ENCODE measurements at places on chromosomes 11 and 22.

DNA sequence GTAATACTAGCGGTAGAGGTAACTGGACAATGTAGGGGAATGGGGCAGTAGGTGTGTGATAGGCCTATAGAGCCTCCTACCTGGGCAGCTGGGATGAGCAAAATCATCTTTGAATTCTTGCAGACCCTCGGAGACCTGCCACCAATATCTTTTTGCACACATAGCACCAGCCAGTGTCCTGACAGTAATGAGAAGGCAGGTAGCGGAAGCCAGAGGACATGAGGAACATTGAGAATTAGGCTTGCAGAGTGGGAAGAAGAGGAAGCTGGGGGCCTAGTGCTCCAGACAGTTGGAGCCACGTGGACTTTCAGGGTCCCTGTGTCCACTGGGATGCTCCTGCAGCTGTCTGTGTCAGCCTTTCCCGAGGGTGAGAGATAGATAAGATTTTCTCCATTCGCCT, 17.2 kb upstream of the SYT13 start:
- no peak for DNase-seq

DNA sequence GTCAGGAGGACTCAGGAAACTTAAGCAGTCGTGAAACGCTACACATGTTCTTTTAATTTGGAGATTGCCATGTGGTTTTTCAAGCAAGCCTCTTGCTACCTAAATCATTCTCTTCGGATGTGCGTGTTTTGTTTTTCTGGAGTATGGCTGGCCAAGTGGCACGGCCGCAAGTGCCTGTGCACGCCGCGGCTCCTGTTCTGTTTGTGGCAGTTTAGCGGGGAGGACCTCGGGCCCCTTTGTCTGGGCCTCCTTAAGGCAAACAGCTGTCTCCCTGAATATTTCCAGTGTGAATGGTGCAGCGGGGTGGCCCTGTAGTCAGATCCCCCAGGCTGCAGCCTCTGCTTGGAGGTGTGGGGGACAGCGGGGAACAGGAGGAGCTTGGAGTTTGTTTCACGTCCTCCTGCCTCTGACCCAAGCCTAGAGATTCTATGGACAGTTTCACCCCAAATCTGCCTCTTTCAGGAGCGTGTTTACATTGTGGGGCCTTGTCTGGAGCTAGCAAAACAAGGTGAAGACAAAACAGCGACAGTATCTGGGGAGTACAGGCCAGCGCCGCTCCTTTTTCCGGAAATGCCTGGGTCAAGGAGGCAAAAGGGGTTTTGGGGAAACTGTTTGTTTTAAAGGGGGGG, 1.3 kb downstream of the LRP5 start:
- DNase-seq, result peak; percentile 52

- no peak for DNase-seq
Observed at GRCh38 chr22:22343581-22344296, 99.2 kb downstream of the VPREB1 start.

DNA sequence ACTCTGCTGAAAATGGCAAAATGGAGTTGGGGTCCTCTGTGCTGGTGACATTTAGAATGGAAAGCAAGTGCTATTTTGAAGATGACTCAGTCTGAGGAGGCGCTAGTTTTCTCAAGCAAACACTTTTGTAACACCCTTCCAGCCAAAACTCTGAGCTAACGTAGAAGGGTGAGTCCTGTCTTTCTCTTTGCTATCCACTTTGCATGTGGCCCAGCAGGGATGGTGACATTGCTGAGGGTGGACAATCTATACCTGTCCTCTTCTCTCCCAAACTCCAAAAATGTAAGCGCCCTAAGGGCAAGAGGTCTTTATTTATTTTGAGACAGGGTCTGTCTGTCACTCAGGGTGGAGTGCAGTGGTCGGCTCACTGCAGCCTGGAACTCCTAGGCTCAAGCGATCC, 3.6 kb upstream of the KAT5 start:
- no peak for DNase-seq

GRCh38 chr11:86156397-86156955, 87.6 kb upstream of the PICALM start:
- DNase-seq, result no peak

DNA sequence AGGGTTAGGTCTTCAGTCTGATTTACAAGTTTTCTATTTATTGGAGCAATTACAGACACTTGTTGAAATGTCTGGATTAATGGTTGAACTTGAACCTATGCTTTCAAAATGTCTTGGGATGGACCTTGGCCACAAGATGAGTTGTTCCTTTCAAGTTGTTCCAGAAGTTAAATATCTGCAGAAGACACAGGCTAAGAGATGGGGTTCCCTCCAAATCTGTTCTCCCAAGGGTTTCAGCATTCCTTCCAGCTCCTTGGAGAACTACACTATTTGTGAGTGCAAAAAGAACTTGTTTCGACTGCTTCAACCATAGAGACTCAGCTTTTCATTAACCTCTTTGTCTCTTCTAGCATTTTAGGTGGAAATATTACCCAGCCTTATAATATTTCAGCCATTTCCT, 189.0 kb upstream of the BLID start:
- DNase-seq, result no peak

DNA sequence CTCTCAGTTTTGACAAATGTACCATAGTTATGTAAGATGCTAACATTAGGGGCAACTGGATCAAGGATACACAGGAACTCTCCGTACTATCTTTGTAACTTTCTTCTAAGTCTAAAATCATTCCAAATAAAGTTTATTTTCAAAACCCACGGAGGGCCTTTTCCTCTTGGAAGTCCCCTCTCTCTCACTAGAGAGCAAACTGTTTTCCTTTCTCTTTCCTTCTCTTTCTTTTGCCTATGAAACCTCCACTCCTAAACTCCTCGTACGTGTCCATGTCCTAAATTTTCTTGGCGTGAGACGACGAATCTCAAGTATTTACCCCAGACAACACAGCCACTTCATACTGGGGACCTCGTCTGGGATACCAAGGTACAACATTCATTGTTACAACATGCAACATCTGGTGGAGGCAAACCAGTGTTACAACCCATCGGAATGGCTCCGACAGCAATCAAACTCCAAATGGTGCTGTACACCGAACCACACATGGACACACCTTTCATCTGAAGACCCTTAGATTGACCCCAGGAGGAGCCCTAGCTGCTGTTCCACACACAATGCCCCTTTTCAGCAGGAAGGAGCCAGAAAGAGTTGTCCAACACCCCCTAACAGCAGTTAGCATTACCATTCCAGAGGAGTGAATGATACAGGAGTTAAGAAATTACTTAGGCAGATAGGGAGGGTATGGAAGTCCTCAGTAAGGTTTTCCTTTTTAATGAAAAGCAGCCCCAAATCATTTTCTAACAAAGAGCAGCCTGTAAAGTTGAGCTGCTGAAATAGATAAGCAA, 108.1 kb downstream of the SGSM3 start:
- no peak for DNase-seq

DNA sequence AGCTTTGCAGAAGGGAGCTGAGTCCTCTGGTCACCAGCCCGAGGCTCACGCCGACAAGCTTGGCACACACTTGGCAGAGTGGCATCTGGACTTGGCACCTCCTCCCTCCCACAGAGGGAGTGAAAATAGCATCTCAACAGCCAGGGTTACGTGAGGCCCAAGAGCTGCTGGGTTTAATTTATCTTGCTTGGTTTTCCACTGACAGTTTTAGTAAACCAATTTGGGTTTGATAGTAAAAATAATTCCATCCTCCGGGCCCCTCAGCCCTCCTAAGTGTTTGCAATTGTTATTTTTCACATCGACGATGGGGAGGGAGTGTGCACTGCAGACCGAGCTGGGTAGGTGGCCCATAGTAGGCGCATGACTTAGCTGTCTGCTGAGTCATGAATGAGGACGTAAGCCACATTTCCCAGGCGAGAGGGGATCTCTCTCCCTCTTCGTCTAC, 107.6 kb upstream of the ASPHD2 start:
- DNase-seq, result peak; percentile 38

- no peak for DNase-seq
Observed at GRCh38 chr22:41368543-41369423, 13.0 kb upstream of the TEF start.

GRCh38 chr11:46361283-46362155, 14.3 kb downstream of the DGKZ start:
- no peak for DNase-seq

GRCh38 chr11:87739261-87739660, 436.0 kb downstream of the RAB38 start:
- DNase-seq, result no peak

- DNase-seq, result no peak
Observed at GRCh38 chr22:46580940-46581537, 39.1 kb upstream of the GRAMD4 start.

GRCh38 chr11:36110668-36111410, 167.0 kb downstream of the LDLRAD3 start:
- DNase-seq, result no peak

DNA sequence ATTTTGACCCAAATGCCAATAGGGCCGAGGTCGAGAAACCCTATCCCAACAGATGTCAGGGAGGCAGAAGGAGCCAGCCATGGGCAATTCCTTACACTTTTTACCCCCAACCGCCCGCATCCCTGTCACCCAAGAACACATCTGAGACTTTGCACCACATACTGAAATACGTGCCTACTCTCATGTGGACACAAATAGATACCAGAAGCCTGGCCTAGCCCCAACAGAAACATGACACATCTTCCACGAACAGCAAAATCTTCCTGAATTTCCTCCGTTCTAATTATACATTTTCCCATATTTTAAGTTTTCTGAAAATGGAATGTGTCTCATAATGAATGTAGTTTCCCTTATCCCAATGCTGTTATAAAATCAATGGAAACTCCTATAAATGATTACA, 64.7 kb downstream of the SLC1A2 start:
- no peak for DNase-seq

GRCh38 chr11:63023841-63024648, 8.4 kb upstream of the SLC22A8 start:
- DNase-seq, result peak; percentile 30

DNA sequence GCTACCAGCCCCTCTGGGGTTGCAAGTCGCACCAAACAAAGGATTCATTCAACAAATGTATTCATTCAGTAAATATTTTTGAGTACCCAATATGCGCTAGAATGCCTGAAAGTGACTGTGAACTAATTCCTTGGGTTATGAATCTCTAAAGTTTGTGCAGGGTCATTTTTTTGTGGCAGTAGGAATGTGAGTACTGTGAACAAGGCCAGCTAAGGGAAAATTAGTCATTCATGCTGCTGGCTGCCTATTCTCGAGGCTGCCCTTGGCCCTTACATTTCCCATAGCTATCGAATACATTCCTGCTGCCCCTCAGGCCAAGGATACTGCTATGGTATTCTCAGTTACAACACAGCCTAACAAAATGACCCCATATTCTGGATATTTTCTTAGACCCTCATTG, 141.6 kb downstream of the TRPC6 start:
- DNase-seq, result no peak

DNA sequence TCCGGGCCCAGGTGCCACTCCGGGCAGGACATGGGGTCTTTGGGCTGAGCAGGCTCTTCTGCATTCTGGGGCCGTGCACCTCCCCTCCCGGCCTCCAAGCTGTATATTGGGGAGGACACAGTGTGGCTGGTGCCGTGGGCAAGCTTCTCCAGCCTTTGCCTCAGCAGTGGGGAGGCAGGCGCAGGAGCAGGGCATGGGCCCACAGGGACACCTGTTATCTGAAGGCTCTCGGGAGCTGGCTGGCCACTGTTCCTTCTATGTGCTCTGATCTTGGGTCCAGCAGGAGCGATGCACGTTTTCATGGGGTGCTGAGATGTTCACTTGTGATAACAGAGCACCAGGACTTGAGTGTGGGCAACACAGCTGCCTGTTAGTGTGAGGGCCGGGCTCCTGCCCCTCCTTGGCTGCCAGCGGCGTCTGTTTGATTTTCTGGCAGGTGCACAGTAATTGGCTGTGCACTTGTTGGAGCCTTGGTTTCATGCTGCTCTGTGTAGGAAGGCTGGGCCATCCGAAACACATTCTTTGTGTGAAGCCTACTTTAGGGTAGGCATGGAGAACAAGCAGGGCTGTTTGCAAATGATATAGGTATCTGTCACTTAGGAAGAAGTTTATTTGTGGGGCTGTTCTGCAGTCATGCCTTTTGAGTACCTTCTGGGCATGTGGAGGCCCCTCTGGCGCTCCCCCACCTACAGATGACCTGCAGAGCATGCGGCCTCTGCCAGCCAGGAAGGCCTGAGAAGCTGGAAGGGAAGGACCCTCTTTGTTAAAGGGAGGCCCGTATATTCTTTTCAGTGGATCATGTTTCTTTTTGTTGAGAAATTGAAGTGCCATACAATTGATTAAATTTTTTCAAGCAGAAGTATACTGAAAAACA, 201.5 kb downstream of the TBC1D22A start:
- DNase-seq, result no peak

DNA sequence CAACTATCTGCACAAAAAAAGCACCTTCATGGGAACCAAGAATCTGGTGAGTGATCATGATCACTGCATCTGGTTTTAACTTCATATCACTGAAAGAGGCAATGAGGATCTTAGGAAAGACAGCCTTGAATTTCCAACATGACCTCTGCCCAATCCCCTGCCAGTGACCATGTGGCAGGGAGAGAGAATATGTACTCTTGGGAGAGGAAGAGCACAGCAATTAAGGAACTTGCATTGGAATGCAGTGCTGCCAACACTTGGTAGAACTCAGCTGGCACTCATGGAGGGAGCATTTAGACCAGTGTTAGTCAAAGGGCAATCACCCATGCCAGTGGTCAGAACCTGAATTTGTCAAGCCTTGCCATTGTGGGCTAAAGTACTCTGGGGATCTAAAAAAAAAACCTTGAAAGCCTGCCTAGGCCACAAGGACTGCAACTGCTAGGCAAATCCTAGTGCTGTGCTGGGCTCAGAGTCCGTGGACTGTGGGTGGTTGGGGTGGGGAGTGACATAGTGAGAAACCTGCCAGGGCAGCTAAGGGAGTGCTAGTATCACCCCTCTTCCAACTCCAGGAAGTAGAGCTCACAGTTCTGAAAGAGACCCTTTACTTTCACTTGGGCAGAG, 23.1 kb downstream of the JRKL start:
- no peak for DNase-seq

- no peak for DNase-seq
Observed at GRCh38 chr22:43957871-43958270, 2.6 kb downstream of the SAMM50 start.

DNA sequence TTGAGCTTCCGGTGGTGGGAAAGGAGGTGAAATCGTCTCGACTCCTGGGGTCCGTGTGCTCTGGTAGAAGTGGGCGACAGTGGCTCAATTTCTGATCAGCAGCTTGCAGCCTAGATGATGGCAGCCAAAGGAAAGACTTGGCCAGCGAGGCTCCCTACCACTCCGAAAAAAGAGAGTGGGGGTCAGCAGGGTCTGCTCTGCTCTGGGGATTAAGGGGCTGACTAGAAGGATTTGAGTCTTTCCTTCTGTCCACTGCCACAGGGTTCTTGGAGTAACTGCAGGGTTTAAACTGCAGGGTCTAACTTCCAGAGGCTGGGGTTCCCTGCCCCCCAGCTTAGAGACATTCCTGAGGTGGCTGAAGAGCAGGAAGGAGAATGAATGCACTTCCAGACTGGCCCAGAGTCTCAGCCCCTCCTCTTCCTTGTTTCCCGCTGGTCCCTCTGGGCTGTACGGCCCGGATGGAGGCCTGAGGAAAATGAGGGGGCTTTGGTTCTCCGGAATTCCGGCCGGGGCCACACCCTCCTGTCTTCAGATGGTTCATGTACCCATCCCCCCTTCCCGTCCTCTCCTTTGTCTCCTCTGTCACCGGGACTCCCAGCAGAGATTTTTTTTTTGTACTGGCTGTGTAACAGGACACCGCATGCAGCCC, 907 bp downstream of the SERPINH1 start:
- DNase-seq, result no peak
